Activated CD4-positive, alpha-beta T cell treated with anti-CD3 and anti-CD28 coated beads, Interleukin-2, amount 50 U/mL, for 4 hours (primary cell): ENCODE measurements at places on chromosomes 6 and 20.

DNA sequence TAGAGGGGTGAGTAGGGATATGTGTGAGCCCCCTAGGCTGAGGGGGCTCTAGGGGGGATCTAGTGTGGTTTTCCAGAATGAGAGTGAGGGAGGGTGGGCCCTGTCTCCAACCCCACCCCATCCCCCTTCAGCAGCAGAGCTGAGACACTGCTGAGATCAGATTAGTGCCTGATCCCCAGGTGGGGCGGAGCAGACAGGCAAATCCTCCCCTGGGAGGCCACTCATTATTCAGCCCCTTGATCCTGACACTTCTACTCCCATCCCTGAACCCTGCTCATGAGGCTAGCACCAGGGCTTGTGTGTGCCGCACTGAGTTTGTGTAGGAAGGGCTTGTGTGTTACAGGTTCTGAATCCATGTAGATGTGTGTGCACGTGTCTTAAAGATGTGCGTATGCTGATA is 42.5 kb downstream of the SPDEF start:
- DNase-seq, result no peak

DNA sequence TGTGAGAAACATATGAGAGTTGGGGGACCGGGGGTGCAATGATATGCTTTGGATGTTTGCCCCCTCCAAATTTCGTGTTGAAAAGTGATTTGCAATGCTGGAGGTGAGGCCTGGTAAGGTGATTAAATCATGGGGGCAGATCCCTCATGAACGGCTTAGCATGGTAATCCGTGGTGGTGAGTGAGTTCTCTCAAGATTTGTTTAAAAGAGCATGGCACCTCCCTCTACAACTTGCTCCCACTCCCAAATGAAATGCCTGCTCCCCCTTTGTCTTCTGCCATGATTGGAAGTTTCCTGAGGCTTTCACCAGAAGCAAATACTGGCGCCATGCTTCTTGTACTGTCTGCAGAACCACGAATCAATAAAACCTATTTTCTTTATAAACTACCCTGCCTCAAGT is 2.5 kb downstream of the DEK start:
- no peak for DNase-seq

- DNase-seq, result no peak
Measured at GRCh38 chr6:130140084-130140483, 82.7 kb downstream of the SAMD3 start.

DNA sequence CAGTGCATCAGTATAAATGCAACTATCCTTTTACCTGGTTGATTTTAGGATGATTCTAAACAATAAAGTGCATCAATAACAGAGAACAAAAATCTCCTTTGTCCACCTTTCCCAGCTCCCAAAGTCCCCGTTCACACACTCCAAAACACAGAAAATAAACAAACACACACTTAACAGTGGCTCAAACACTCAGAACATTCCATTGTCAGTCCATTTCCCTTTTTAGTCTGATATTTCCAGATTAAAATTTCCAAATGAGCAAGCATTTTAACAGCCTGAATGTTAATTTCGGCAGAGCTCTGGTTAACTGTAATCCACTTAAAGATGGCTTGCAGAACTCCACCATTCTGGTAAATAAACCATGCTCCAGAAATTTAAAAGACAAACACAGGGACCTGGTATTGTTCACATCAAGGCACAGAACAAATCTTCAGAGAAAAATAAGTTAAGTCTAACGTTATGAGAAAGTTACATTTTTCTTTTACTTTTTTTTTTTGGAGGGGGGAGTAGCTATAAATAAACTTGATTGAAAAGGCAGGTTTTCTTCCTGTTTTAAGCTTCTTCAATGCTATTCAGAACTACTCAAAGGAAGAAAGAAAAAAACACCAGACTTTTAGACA is 100.8 kb downstream of the DST start:
- no peak for DNase-seq

- no peak for DNase-seq
Measured at GRCh38 chr6:169427856-169428255, 174.2 kb upstream of the THBS2 start.

DNA sequence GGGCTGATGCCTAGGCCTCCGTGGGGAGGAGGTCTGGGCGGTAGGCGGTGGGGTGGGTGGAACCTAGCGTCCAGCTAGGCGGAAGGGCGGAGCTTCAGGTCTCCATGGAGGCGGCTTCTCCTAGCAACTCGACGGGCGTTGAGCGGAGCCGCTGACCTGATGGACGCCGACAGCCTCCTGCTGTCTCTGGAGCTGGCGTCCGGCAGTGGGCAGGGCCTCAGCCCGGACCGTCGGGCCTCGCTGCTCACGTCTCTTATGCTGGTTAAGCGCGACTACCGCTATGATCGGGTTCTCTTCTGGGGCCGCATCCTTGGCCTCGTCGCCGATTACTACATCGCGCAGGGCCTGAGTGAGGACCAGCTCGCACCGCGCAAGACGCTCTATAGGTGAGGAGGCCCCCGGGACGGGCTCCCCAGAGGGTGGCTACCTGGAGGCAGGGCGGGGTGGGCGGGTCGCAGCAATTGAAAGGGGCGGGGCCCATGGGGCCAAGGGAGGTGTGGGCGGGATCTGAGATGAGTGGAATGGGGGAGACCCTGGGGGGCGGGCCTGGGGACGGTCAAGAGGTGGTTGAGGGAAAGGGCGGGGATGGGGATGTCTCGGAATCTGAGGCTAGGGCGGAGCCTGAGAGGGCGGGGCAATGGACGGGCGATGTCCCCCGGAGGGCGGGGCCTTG is at the start of gene RSPH9:
Gene RSPH9 (plus strand): TSS at position 97 of the 673 bp plus-strand sequence. CDS start 63 bp downstream, at position 160.
- DNase-seq, result peak; percentile 55

GRCh38 chr6:33166363-33166762 is 25.9 kb downstream of the COL11A2 start:
- no peak for DNase-seq
